ENCODE measurements at places on chromosomes 11 and 22.

DNA sequence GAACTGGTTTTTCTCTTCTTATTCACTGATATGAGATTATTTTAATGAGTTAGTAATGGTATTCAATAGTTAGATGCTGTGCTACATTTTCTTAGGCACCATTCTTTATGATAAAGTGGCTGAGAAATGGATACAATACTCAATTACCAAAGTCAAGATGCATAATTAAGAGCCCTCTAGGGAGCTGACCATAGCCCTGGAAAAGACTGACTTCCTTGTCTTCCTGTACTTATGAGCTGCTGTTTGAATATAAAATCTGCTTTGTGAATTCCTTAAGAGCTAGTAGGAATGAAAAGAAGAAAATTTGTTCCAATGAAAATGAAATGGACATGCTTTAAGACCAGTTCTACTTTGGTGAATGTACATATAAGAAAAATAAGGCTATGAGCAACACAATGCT lies 452.3 kb downstream of the KCNA4 start:
- no peak for DNase-seq

GRCh38 chr11:104091281-104092096 lies 55.0 kb downstream of the DDI1 start:
- no peak for DNase-seq

DNA sequence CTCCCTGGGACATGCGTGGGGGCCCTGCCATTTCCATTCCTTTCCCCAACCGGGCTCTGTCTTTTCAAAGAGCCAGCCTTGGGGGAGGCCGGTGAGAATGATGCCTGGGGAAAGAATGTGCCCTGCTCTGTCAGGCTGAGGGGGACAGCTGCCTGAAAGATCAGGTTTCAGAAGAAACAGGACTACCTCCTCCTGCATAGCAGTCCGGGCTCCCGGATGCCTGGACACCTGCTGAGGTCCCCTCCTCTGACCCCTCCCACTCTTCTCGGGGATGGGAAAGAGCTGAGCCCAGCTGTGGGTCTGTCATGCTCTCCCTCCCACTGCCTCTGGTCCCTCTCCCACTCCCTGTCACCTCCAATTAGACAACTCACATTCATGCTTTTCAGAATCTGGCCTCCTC lies 41.8 kb upstream of the CDON start:
- no peak for DNase-seq

DNA sequence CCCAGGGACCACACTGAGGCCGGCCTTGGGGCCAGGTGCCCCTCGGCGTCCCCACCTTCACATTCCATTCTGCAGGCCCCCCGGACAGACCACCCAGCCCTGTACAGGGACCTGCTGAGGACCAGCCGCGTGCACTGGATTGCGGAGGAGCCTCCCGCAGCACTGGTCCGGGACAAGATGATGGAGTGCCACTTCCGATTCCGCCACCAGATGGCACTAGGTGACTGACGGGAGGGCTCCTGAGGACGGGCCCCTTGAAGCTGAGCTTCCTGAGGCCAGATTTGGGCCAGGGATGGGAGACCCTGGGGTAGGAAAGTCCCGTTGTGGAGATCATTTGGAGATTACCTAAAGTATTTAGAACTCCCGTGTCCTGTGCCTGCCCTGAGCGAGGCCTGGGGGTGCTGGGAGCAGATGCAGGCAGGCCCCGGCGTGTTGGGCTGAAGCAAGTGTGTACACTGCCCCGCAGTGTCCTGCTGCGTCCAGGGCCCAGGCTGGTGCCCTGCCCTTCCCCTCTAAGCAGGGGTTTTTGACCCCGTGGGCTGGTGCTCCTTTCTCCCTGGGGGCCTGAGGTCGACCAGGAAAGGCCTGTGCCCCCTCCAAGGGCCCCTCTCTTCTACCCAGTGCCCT lies 20.0 kb downstream of the TRMU start:
- DNase-seq, result no peak

DNA sequence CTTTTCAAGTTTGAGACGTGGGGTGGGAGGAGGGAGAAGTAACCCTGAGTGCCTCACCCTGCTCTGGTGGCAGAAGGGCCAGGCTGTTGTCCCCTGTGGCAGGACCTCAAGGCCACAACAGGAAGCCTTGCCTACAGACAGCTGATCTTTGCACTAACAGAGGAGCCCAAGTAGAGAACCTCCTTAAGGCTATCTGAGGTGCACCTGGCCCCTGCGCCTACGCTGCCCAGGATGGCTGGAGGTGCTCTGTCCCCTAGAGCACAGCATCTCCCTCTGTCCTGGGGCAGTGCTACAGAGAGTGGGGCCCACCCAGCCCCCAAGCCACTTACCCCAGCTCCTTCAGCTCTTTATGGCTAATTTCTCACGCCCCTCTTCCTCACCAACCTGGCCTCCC lies 27.0 kb downstream of the MYO7A start:
- DNase-seq, result no peak

DNA sequence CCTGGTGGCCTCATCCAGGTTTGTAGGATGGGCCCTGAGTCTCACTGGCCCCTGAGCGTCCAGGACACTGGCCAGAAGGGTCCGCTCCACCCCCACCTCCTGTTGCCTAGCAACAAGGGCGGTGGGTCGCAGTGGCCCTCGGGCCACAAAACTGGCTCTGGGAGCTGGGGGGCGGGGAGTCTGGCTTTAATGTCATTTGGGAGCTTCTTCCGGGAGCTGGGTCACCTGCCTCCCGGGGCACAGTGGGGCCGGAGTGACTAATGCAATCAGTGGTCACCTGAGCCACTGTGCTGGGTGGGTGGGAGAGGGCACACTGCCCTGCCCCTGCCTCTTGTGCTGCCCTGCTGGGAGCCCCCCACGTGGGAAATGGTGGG lies 2.6 kb downstream of the TH start:
- DNase-seq, result no peak

GRCh38 chr11:35825386-35825785 lies 118.5 kb upstream of the LDLRAD3 start:
- no peak for DNase-seq

DNA sequence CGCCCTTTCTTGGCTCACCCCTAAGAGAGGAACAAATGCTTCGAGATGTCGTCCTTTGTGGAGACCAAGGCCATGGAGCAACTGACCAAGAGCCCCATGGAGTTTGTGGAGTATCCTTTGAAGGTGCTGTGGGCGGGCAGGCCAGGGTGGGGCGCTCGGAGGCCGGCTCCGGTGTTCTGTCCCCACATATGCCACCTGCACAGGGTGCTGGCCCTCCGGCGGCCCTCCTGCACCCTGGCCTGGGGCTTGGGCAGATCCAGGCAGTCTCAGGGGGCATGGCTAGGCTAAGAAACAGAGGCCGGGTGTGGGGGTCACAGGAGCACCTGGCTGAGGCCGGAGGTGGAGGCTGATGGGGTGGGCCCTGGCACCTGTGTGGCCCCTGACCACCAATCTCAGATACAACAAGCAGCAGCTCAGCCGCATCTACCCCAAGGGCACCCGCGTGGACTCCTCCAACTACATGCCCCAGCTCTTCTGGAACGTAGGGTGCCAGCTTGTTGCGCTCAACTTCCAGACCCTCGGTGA lies 10.3 kb downstream of the PLCB3 start:
- DNase-seq, result no peak

GRCh38 chr11:35165423-35166368 lies 26.7 kb downstream of the CD44 start:
- DNase-seq, result peak; percentile 77

DNA sequence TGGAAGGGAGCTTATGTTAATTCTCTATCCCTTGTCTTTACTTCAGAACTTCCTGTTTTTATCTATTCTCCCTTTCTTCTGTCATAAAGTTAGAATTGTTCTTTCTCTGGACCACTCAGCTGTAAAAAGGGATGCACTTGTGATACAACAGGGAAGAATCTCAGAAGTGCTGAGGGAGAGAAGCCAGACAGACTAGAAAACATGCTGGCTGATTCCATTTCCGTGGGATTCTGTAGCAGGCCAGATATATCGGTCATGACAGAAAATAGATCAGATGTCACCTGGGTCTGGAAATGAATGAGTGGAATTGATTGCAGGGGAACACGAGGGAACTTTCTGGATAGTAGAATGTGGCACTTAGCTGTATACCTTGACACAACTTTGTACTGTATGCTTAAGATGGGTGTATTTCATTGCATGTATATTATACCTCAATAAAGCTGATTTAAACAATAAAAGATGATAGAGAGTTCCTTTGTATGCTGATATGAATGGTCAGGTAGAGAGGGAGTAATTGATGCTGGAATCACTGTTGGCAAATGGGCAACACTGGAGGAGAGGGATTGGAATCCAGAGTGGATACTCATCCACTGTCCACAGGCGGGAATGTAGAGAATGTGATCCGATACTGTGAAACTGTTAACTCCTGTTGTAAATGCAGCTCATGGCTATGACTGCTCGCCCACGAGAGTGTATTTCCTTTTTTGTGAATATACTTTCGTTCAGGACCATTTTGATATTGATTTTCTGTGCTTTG lies 59.6 kb downstream of the ATXN10 start:
- no peak for DNase-seq

DNA sequence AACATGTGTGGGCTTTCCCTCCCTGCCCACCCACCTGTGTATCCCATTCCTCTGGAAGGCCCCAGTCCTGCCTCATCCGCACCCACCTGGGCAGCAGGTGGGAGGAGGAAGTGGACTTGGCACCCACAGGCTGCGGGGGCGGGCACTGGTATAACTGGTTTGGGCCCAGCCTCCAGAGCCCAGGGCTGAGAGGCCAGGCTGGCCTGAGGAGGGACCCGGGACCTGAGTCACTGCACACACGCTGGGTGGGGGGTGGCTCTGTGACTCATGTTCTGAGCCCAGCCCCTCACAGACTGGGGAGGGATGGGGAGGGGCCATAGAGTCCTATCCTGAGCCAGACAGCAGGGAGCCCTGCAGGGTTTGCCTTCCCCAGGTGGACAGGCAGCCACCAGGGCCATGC lies 16.7 kb downstream of the PHLDA2 start:
- no peak for DNase-seq

DNA sequence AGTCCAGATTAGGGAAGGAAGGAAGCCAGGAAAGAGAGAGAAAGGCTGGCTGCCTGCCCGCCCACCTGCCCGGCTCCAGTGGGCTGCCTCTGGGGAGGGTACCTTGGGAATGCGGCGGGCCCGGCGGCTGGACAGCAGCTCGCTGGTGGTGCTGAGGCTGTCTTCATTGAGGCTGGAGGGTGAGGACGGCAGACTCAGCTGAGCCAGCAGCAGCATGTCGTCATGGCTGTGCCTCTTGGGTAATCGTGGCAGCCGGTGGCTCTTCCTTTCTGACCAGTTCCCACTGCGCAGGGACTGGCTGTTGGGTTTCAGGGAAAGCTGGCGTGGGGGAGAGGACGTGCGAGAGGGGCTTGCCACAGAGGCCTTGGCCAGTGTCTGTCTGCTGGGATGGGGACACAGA lies 32.9 kb downstream of the RPL27A start:
- DNase-seq, result no peak

GRCh38 chr11:64230171-64230984 lies at the start of gene DNAJC4:
Gene DNAJC4, plus strand, starts transcription at chr11:64230548. Its CDS starts 307 bp downstream, at chr11:64230855.
- peak; percentile 78 for DNase-seq

GRCh38 chr11:131987703-131988102 lies 617.3 kb downstream of the NTM start:
- DNase-seq, result no peak

- DNase-seq, result no peak
These were observed 9.4 kb downstream of the PCF11 start for GRCh38 chr11:83166193-83166866.

DNA sequence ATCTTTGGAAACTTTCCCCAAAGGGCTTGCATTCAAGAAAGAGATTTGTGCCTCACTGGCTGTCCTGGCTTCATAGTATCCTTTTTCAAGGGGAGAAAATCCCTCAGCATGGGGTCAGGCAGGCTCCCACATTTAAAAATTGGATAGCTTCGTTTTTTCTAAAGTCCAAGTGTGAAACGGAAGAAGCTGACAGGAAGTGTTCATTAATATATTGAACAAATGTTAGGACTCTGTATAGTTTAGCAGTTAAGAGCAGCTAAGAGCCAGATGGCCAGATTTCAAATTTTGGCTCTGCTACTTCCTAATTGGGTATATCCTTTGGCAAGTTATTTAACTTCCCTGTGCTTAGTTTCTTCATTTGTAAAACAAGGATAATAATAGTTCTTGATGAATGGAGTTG lies 354.9 kb upstream of the FAT3 start:
- no peak for DNase-seq

GRCh38 chr22:32776802-32777201 lies 24.7 kb upstream of the TIMP3 start:
- DNase-seq, result no peak

DNA sequence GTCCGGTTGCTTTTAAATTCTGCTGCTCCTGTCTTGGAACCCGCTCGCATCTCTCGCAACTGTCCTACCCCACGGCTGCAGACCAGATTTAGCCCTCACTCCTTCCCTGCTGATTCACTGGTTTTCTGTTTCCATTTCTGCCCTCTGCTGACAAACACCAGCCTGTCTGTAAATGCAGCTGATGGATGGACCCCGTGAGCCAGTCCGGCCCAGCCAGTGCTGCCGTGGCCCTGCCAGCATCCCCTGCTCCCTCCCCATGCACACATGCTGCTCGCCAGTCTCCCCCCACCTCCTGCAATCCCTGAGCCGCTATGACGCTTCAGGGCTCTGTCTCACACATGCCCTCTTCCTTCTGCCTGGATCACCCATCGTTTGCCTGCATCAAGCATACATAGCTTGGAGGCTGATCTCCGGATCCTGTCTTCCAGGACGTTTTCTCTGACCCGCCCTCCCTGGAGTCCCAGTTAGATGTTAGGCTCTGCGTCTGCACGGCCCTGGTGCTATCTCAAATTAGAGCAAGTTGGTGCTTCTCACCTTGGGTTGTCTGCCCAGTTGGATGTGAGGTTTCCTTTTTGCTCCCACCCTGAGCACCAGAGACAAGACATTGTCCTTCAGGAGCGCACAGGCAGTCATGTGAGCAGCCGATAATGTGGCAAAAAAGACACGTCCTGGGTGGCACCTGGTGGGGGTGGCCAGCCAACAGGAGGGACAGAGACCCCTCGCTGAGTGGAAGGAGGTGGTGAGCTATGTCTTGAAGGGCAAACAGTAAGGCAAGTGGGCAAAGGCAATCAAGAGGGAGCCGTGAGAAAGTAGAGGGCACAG lies 4.3 kb upstream of the ACR start:
- DNase-seq, result no peak

All from activated T-helper 1 cell treated with Interleukin-2 at 50 U/mL for 16 hours (primary cell).